ENCODE measurements at places on chromosomes 2 and 18. TPM values are rescaled to one million over a fixed set of nuclear protein-coding genes. Genes with fewer than 3 reads are reported as not detected.
A peak's percentile ranks its signal among the peaks of the same experiment; 100 is the strongest.

GRCh38 chr2:231709981-231710798 is 1.9 kb downstream of the PTMA start:
- peaks cover 37% of the 10 kb centered on the region for H3K4me1 ChIP-seq
- H3K27ac ChIP-seq, result peak overlapping the region; percentile 99
- H3K4me3 ChIP-seq, result peak overlapping the region; percentile 82
- peaks cover 5% of the 10 kb centered on the region for H3K36me3 ChIP-seq

GRCh38 chr2:237065071-237065377 is 20.7 kb upstream of the COPS8 start:
- no peaks in the 10 kb centered on the region for H3K36me3 ChIP-seq
- DNase-seq, result no peak
- H3K4me3 ChIP-seq, result no peak overlapping the region
- H3K4me1 ChIP-seq, result peaks cover 3% of the 10 kb centered on the region
- H3K27ac ChIP-seq, result no peak overlapping the region

GRCh38 chr2:169715379-169716237 is 18.0 kb upstream of the KLHL23 start:
- peaks cover 13% of the 10 kb centered on the region for H3K4me1 ChIP-seq
- H3K27me3 ChIP-seq, result no peaks in the 10 kb centered on the region
- peak overlapping the region; percentile 68 for H3K27ac ChIP-seq
- no peaks in the 10 kb centered on the region for H3K36me3 ChIP-seq
- H3K4me3 ChIP-seq, result peak overlapping the region; percentile 59
- peak; percentile 52 for DNase-seq

DNA sequence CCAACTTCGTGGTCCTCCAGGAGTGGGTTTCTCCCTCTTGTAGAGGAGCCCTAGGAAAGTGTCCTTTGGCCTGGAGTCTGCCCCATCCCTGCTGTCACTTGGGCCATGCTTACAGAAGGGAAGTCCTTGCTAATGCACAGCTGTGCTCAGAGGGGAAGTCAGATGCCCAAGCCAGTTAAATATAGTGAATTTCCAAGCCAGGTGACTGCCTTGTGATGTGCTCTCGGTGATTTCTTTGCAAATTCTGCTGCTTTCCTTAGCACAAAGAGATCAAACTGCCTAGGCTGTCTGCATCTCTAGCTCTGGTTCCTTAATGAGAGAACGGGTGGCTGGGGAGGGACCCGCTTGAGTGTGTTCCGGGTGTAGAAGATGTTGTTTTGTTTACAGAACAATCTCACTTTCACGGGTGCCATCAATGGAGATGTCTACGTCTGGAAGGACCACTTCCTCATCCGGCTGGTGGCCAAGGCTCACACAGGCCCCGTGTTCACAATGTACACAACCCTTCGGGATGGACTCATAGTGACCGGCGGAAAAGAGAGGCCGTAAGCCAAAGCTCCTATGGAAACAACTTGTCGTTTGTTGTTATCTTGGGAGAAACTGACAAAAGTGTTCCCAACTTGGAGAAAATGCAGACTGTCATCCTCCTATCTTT is 91.4 kb downstream of the RTN4 start:
- H3K4me3 ChIP-seq, result no peak overlapping the region
- no peaks in the 10 kb centered on the region for H3K36me3 ChIP-seq
- H3K4me1 ChIP-seq, result no peaks in the 10 kb centered on the region
- H3K27me3 ChIP-seq, result no peaks in the 10 kb centered on the region
- no peak for DNase-seq
- no peak overlapping the region for H3K27ac ChIP-seq

The LYG2 gene
- total RNA-seq, result not detected

GRCh38 chr18:45880876-45881558 is 55.5 kb downstream of the SIGLEC15 start:
- no peak overlapping the region for H3K4me3 ChIP-seq
- no peaks in the 10 kb centered on the region for H3K27me3 ChIP-seq
- DNase-seq, result no peak
- no peaks in the 10 kb centered on the region for H3K4me1 ChIP-seq
- H3K36me3 ChIP-seq, result peaks cover 22% of the 10 kb centered on the region

GRCh38 chr2:41836948-41837347 is 210.9 kb upstream of the PKDCC start:
- no peak overlapping the region for H3K4me3 ChIP-seq
- DNase-seq, result no peak
- H3K27me3 ChIP-seq, result no peaks in the 10 kb centered on the region
- peaks cover 6% of the 10 kb centered on the region for H3K4me1 ChIP-seq
- no peak overlapping the region for H3K27ac ChIP-seq

GRCh38 chr2:162197069-162197825 is 45.2 kb upstream of the GCG start:
- H3K27ac ChIP-seq, result no peak overlapping the region
- no peaks in the 10 kb centered on the region for H3K36me3 ChIP-seq
- no peaks in the 10 kb centered on the region for H3K4me1 ChIP-seq
- DNase-seq, result no peak

DNA sequence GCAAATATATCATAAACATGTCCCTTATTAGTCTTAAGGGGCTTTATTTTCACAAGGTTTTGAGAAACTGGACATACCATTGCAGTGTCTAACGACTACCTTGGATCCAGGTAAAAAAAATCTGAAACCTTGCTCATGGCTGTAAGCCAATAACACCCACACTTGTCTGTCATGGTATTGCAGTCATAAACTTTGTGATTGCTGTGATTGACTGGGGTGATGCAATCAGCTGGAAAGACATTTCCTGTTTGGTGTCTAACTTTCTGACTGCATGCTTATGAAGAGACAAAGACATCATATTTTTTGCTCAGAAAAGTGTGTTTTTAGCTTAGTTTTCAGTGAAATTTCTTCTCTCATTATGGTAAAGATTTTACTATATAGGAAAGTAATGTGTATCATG is 635.0 kb downstream of the TSN start:
- no peaks in the 10 kb centered on the region for H3K4me1 ChIP-seq
- no peaks in the 10 kb centered on the region for H3K36me3 ChIP-seq
- H3K27me3 ChIP-seq, result no peaks in the 10 kb centered on the region
- no peak for DNase-seq
- no peak overlapping the region for H3K4me3 ChIP-seq
- H3K27ac ChIP-seq, result no peak overlapping the region

- peaks cover 30% of the 10 kb centered on the region for H3K4me1 ChIP-seq
- no peaks in the 10 kb centered on the region for H3K36me3 ChIP-seq
These were observed 241.6 kb upstream of the FN1 start for GRCh38 chr2:215677481-215677880.

DNA sequence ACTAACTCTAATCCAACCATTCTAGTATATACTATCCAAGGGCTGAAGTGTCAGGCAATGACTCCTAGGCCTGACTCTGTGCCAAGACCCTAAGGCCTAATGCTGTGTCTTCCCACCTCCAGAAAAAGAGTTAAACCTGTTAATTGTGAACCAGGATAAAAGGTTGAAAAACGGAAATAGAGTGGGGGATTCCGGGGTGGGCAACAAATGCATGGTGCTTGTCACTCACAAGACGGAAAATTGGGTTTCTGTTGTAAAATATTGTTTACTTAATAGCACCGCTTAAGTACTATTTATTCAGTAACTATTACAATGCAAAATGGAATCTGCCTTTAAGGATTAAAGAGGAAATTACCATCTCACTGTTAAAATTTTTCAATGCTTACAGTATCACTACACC is 3.2 kb downstream of the STK17B start:
- peaks cover 6% of the 10 kb centered on the region for H3K4me1 ChIP-seq
- H3K4me3 ChIP-seq, result no peak overlapping the region
- no peak overlapping the region for H3K27ac ChIP-seq
- H3K27me3 ChIP-seq, result no peaks in the 10 kb centered on the region

DNA sequence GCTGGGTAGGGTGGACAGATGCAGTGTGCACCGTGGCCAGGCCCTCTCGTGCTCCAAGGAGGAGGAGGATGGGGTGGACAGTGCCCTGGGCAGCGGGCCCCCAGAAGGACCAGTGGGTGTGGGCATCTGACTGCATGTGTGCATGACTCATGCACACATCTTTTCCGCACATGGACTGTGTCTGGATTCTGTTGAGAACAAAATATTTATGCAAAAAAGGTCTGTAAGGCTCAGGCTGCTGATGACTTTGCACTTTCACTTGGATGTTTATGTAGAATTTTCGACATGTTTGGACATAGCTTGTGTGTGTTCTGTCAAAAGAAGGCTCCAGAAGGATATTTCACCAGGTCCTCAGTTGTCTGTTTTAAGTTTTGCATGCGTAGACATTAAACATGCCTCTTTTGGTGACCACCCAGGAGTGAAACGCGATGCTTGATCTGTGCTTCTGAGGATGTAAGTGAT is 45.6 kb downstream of the MTCL1 start:
- no peaks in the 10 kb centered on the region for H3K27me3 ChIP-seq
- no peaks in the 10 kb centered on the region for H3K36me3 ChIP-seq
- no peak overlapping the region for H3K4me3 ChIP-seq
- no peaks in the 10 kb centered on the region for H3K4me1 ChIP-seq

The CKAP2L gene
- not detected for total RNA-seq

DNA sequence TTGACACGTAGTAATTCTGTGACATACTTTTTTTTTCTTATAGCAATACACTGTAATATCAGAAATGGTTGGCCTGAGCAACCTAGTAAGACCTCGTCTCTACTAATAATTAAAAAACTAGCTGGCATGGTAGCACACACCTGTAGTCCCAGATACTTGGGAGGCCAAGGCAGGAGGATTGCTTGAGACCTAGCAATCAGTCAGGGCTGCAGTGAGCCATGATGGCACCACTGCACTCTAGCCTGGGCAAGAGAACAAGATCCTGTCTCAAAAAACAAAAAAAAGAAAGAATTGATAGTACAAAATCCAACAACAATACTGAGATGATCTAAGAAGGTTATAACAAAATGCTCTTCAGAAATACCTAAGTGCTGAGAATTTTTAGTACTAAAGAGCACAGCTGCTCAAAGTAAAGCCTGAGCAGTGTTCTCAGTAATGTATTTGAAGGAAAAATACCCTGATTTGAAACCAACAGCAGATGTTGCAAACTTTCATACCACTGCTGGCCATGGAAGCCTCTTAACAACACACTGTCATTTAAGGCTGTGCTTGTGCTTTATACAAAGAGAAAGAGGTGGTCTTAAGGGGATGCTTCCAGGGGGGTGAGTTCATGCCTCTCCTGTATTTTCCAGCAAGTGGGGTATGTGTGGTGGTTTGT is 132.6 kb upstream of the CDCA7 start:
- DNase-seq, result no peak
- H3K4me1 ChIP-seq, result peaks cover 7% of the 10 kb centered on the region

DNA sequence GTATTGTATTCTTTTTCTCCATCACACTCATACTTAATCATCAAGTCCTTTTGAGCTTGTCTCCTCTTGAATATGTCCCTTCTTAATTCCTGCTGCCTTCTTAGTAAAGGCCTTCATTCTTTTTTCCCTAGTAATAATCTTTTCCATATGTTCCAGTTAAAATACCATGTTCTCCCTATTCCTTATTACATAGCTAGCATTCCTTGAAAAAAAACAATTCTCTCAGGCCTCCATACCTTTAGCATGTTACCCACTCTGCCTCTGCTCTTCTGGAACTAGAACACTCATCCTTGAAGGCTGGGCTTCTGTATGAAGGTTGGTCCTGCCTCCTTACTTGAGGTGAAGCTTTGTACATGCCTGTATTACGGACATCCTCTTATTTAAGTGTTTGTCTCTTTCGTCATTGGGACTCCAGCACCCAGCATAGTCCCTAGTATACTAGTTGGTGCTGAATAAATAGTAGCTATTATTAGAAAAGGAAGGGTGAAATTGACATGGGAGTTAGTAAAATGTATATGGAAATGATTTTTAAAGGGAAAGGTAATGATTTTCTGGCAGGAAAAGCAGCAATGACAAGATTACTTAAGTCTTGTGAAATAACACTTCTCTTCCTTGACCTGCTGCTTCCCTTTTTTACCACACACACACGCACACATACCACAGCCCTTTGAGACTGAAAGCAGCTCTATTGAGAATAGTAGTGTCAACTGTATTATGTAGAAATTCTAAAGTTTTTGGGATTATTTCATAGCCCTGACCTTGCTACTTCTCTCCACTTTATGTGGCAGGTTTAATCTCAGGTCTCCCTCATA is 45.6 kb downstream of the REL start:
- peak overlapping the region; percentile 70 for H3K27ac ChIP-seq
- H3K4me3 ChIP-seq, result no peak overlapping the region
- peaks cover 18% of the 10 kb centered on the region for H3K36me3 ChIP-seq
- H3K4me1 ChIP-seq, result no peaks in the 10 kb centered on the region

DNA sequence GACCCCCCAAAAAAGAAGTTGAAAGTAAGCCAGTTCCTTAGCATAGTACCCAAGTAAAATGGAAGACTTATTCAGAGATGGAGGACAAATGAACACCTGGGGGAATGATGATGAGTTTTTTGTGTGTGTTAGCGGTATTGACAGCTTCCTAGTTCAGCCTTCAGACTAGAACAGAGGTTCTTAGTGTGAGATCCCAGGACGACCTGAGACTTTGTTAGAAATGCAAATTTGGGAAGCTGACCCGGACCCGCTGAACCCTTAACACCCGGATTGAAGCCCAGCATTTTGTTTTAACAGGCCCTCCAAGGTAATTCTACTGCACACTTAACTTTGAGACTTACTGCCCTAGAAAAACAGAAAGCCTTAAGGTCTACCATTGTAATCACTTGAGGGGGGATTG is 20.3 kb downstream of the SPOPL start:
- no peaks in the 10 kb centered on the region for H3K27me3 ChIP-seq
- no peak for DNase-seq
- no peak overlapping the region for H3K4me3 ChIP-seq
- no peaks in the 10 kb centered on the region for H3K4me1 ChIP-seq
- no peaks in the 10 kb centered on the region for H3K36me3 ChIP-seq

- no peak for DNase-seq
- no peaks in the 10 kb centered on the region for H3K4me1 ChIP-seq
- no peak overlapping the region for H3K4me3 ChIP-seq
- H3K27ac ChIP-seq, result no peak overlapping the region
These were observed 99.2 kb upstream of the SLC8A1 start for GRCh38 chr2:40551081-40551480.

The CD8B2 gene
- 0.05 TPM for total RNA-seq

- peaks cover 3% of the 10 kb centered on the region for H3K4me1 ChIP-seq
- H3K27ac ChIP-seq, result no peak overlapping the region
- peak; percentile 20 for DNase-seq
- H3K4me3 ChIP-seq, result no peak overlapping the region
- H3K36me3 ChIP-seq, result no peaks in the 10 kb centered on the region
These were observed 78.9 kb upstream of the SMAD7 start for GRCh38 chr18:49029628-49030027.

DNA sequence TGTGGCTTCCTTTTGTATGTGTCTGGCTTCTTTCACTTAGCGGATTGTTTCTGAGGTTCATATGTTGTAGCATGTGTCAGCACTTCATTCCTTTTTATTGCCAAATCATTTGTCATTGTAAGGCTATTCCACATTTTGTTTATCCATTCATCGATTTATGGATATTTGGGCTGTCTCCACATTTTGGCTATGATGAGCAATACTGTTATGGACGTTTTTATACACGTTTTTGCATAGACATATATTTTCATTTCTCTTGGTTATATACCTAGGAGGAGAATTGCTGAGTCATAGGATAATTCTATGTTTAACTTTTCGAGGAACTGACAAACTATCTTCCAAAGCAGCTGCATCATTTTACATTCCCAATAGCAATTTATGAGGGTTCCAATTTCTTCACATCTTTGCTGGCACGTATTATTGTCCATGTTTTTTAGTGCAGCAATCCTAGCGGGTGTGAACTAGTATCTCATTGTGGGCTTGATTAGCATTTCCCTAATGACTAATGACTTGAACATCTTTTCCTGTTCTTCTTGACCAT is 48.1 kb upstream of the TBC1D8 start:
- H3K4me1 ChIP-seq, result no peaks in the 10 kb centered on the region
- no peaks in the 10 kb centered on the region for H3K27me3 ChIP-seq
- no peak overlapping the region for H3K4me3 ChIP-seq
- no peaks in the 10 kb centered on the region for H3K36me3 ChIP-seq
- DNase-seq, result no peak

GRCh38 chr2:125169022-125169763 is 1144.1 kb downstream of the CNTNAP5 start:
- H3K36me3 ChIP-seq, result no peaks in the 10 kb centered on the region
- H3K27me3 ChIP-seq, result no peaks in the 10 kb centered on the region
- no peaks in the 10 kb centered on the region for H3K4me1 ChIP-seq
- H3K27ac ChIP-seq, result no peak overlapping the region
- H3K4me3 ChIP-seq, result no peak overlapping the region

All from liver (tissue), 10 donors.